ENCODE measurements at places on chromosomes 7 and 10. TPM values are rescaled to one million over a fixed set of nuclear protein-coding genes. Genes with fewer than 3 reads are reported as not detected.

The OLAH gene
- not detected for total RNA-seq

The HNRNPF gene
- total RNA-seq, result 85.4 TPM

The TRRAP gene
- total RNA-seq, result 77.3 TPM

The GRM3 gene
- 133 TPM for total RNA-seq

The VENTX gene
- not detected for total RNA-seq

The OR6V1 gene
- total RNA-seq, result not detected

The CCDC172 gene
- total RNA-seq, result not detected

The SORBS1 gene
- 303 TPM for total RNA-seq

The STEAP4 gene
- 0.31 TPM for total RNA-seq

The PTPRE gene
- total RNA-seq, result 25.7 TPM

The PTF1A gene
- not detected for total RNA-seq

The SPDYE3 gene
- not detected for total RNA-seq

The HMX3 gene
- not detected for total RNA-seq

The EPHB6 gene
- total RNA-seq, result 57.3 TPM

The HNRNPH3 gene
- 87.3 TPM for total RNA-seq

The BMPER gene
- 8.1 TPM for total RNA-seq

The SLC18A2 gene
- total RNA-seq, result 0.31 TPM

The MMD2 gene
- 2.2 TPM for total RNA-seq

The WEE2 gene
- total RNA-seq, result 1.3 TPM

The GLI3 gene
- 16.3 TPM for total RNA-seq

The CTNNA3 gene
- total RNA-seq, result 6.9 TPM

The PRLHR gene
- 3.8 TPM for total RNA-seq

The OR2A12 gene
- total RNA-seq, result not detected

The BEND7 gene
- 14.4 TPM for total RNA-seq

The TUBB8 gene
- not detected for total RNA-seq

The NAT16 gene
- 3.4 TPM for total RNA-seq

The CALHM1 gene
- not detected for total RNA-seq

The KCNIP2 gene
- total RNA-seq, result 11.3 TPM

All from parietal lobe (tissue), 2 donors.